ENCODE measurements at places on chromosomes 2 and 18. TPM values are rescaled to one million over a fixed set of nuclear protein-coding genes. Genes with fewer than 3 reads are reported as not detected.

DNA sequence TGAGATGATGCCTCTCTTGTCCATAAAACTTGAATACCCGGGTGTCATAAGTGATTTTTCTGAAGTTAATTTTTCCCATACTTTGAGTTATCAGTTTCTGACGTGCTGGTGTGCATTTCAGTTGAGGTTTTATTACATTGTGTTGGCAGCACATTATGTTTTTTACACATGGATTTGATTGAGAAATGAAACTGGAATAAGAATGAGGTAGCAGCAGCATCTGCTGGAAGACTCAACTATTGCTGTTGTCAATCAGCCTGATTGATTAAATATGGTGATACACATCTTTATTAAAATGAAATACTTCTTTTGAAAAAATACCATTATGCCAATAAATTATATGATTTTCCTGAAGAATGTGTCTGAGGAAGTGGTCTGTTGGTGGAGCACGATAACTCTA lies 60.5 kb downstream of the INSIG2 start:
- DNase-seq, result no peak

DNA sequence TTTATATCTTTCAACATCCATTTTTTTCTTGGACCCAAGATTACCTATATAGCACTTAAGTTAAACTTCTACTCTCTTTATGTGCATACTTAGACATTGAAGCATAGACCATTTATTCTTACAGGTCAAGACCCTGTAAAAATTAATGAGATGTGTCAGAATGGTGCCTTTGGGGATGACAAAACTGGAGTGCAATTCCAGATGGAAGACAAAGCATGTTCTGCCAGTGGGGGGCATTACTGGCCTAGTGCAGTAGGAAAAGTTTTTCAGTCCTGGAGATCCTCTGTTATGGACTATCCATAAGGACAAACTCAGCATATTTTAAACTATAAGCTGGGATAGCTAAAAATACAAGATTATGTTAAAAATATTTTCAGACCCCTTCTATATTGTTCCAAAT lies 57.8 kb upstream of the MMADHC start:
- DNase-seq, result no peak

DNA sequence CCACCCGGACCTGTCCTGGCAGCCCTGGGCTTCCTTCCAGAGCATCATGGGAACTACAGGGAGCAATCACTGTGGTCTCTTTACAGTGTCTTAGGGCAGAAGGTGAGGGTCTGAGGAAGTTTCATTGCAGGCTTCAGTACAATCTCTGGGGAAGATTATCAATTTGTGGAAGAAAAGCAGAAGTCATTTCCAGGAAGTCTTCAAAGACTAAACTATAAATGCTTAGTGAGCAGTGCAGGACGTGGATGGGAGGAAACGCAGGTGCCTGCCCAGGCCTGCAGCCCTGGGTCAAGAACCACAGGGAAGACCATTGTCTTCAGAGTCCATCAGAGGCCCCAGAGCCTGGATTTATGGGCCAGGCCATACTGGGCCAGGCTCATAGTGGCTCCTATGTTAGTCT lies 54.3 kb downstream of the INO80C start:
- no peak for DNase-seq

DNA sequence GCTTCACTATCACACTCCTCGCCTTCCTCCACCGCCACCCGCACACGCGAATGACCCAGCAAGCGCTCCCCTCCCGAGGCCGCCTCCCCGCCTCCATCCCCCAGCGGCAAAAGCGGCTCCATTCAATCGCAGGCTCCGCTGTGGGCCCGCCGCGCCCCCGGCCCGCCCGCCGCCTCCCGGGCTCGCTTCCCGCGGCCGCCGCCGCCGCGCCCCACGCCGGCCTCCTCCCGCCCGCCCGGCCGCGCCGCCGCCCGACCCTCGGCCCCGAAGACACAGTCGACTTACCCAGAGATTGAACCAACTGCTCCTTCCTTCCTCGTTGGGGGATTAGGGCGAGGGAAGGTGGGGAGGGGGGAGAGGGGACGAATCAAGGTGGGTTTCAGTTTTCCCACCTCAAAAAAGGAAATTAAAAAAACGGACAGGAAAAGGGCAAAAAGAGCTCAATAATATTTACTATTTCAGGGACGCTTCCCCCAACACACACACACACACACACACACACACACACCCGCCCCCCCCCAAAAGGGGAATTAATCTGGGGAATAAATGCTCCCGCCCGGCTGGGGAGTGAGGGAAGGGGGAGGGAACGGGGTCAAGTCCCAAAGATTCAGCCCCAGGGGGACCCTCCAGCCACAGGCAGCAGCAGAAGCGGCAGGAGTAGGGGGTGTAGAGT lies 743 bp downstream of the XPO1 start:
- DNase-seq, result no peak

DNA sequence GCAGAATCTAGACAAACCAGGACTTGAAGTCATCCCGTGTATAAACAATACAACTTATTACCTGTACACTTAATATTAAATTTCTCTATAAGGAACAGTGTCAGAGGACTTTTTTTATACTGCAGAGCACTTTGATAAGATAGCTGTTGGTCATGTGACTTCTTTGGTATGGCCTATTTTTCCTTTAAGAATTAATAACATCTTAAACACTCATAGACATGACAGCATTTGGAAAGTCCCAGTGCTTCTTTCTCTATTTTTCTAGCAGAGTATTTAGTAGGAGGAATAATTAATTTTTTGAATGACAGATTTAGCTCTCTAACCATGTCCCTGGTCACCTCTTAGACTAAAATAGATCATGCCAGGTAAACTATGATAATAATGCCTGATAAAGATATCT lies 59.4 kb downstream of the PLCL1 start:
- no peak for DNase-seq

GRCh38 chr18:75159238-75159518 lies 49.8 kb downstream of the PTGR3 start:
- DNase-seq, result no peak

GRCh38 chr2:30681022-30681421 lies 126.2 kb downstream of the CAPN13 start:
- DNase-seq, result no peak

DNA sequence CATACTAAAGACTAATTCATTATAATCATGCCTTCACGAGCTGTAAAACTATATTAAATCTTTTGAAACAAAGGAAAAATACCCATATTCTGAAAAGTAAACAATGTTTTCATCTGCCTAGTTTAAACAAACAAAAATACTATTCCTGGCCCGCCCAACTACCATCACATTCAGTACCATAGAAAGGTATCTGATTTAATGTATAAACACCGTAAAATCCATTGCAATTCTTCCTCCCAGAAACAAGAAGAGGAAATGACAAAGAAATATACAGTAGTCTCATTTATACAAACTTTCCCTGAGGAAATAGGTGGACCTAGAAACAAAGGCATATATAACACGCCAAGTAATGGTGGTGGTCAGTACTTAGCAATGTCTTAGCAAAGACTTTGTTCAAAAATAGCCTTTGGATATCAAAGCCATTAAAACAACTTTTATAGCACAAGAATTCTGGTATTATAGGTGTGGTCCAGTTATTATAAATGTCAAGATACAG lies 71.2 kb downstream of the COBLL1 start:
- DNase-seq, result no peak

DNA sequence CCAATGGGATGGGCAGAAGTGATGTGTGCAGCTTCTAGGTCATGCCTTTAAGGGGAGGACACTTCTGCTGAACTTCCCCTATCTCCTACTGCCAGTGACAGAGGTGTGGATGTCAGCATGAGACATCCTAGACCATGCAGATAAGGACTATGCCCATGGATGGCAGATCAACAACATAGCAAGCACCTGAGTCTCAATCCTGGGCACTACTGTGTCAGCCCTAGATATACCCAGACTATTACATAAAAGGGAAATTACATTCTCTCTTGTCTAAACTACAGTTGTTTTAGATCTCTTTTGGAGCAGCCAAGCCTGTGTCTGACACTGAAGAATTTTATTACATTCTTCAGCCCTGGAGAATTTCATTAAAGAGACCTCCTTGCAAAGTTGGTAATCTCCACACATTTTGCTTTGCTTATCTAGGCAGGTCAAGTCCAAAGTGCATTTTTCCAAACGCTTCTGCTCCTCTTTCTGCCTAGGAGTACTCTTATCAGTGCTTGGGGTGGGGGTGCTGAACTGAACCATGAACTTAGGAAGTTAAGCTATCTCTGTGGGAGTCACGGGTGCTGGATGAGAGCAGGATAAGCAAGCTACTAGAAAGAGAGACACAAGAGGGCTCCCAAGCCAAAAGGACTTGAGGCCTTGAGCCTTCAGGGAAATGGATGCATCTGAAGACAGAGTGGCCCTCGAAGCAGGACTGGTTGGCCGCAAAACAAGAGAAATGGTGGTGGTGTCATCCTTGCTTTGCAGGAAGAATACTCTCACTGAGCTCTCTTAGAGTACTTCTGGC lies 95.2 kb upstream of the SPRED2 start:
- DNase-seq, result no peak

DNA sequence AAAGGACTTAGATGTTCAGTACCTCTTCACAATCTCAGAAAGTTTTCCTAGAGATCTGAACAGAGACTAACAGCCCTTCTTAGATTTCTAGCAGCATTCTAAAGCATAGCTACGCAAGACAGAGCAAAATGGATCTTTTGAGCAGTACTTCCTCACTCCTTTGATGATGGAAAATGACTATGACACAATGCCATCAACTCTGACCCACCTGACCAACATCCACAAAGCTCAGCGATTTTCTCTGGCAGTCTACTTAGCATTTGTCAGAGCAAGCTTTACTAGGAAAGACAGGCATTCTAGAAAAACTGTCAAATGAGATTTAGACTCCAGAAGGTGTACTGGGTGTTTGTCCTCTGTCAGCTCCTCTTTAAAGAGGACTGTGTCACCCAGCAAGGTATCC lies 180.9 kb upstream of the ACVR2A start:
- DNase-seq, result no peak

- DNase-seq, result no peak
These were observed 383.5 kb upstream of the LYPD1 start for GRCh38 chr2:133053541-133053940.

DNA sequence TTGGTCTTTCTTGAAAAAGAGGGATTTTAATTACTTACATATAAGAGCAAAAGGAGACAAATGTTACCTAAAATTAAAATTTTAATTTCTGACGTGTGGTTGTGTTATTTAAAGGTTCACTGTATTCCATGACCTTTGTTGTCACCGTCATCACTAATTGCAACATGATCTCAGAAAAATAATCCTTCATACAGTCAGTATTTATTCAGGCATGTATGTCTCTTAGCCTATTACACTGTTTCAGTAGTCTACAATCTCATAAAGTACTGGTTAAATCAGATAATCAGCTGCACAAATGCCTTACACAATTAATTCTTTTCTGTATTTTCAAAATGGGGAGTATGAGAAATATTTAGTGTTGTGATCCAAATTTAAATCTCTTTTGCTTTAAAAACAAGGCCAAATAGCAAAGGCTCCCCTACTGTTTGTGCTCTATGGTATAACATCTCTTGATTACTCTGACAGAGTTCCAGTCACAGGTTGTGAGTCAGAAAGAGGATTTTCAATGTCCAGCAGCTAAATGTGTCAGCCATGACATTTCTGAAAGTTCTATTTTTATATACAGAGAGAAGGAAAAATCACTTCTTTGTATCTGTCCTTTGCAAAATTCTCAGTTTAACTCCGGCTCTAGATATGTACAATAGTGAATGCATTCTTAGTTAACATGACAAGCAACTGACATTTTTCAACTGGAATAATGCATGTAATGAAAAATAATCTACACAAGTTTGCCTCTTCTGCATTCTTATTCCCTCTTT lies 184.0 kb downstream of the FIGN start:
- DNase-seq, result no peak

GRCh38 chr2:102770506-102770905 lies 8.7 kb downstream of the TMEM182 start:
- DNase-seq, result no peak

GRCh38 chr2:171568089-171568488 lies 45.8 kb downstream of the CYBRD1 start:
- no peak for DNase-seq

DNA sequence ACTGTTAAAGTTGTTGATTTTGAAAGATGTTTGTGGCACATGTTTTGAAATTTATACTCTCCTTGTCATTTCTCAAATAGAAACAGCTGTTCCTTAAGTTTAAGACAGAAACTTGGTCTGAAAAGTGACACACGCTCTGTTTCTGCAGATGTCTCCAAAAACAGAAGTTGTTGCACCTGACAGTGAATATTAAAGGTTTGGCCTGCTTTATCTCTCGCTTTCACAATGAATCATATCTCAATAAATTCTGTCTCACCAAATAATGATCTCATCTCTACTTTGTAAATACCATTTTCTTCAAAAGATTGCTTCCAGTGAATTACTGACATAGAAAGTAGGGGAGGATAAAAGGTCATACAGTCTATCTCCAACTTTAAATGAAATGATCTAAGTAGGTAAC lies 294.9 kb upstream of the SYT4 start:
- DNase-seq, result no peak

- DNase-seq, result no peak
These were observed 59.4 kb downstream of the OSR1 start for GRCh38 chr2:19299032-19299431.

DNA sequence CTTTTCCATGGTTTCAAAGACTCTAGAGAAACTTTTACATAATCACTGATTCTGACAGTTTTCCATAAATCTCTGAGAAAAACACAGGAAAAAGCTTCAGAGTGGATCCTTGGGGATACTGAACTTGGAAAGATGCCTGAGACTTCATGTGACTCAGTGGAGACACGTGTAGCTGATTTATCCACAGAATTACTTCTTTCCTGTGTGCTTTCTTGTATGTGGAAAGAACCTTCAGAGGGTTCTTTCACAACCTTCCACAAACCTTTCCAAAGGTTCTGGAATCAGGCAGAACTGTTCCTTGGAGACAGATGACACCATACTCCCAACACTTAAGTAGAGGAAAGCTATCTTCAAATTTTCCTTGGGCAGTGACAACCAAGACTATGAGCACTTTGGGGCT lies 207.2 kb downstream of the RND3 start:
- DNase-seq, result peak; percentile 68

DNA sequence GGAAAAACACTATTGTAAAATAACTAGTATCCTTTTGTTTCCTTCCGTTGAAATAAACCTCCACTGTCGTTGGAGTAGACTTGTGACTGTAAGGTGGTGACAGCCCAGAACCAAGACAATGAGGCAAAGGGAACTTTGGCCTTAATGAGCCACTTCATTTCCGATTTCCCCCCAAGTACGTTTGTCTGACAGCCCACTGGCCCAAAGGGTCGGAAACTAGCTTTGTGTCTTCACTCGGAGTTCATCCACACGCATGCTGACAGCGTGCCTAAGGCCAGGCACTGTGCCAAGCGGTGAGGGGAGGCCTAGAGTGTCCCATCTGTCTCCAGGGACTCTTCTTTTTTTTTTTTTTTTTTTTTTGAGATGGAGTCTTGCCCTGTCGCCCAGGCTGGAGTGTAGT lies 21.0 kb downstream of the HJURP start:
- DNase-seq, result no peak

- DNase-seq, result no peak
These were observed 109.8 kb downstream of the AOX1 start for GRCh38 chr2:200695601-200696000.

- DNase-seq, result no peak
These were observed 54.6 kb downstream of the INHBB start for GRCh38 chr2:120400551-120400950.

- DNase-seq, result no peak
These were observed 32.1 kb upstream of the MYO3B start for GRCh38 chr2:170145675-170146432.

The CLEC4F gene
- total RNA-seq, result not detected

The PTPRM gene
- total RNA-seq, result 62.0 TPM

The DNAJC5G gene
- total RNA-seq, result 3.9 TPM

The LRRTM4 gene
- not detected for total RNA-seq

The AOX1 gene
- 52.6 TPM for total RNA-seq

The DES gene
- total RNA-seq, result 3,551 TPM

The TEX51 gene
- not detected for total RNA-seq

Data from uterus (tissue), 4 donors.